ENCODE measurements at places on chromosomes 7 and 10.

GRCh38 chr10:73791871-73792400 is 6.5 kb downstream of the ZSWIM8 start:
- no peak for DNase-seq

DNA sequence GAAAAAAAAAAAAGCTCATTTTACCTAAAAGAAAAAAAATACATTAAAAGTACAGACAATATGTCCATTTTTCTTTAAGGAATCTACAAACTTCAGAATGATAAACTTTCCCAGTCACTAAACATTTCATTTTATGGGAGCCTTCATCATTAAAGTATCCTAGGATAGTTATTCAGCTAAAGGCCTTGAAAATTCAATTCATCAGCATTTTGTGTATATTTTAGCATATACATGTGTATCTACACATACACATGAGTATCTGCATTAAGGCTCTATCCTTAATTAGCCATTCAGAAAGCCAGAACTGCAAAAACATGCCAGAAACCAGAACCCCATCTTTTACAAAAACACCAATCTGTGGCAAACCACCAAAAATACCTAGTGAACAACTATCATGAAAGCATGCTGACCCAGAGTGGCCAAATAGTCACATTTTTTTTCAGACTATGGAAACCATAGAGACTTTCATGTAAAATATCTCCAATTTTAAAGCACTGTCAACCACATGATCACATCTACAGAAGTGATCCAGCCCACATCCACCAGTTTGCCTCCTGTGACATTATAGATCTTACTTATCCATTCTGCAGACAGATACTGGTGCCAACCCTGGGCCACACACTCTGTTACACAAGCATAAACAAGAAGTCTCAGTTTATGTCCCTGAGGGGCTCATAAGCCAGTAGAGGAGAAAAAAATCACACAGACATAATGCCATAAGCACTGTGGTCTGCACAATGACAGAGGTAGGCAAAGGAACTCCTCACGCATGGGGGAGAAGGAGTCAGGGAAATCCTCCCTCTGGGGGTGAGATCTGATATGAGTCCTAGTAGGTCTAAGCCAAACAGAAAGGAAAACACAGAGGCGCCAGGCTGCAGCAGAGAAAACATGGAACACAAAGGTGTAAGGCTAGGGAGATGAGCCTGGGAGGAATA is 79.2 kb downstream of the SRPK2 start:
- DNase-seq: no peak

- no peak for DNase-seq
These were observed 250.4 kb upstream of the TCERG1L start for GRCh38 chr10:131561897-131562296.

DNA sequence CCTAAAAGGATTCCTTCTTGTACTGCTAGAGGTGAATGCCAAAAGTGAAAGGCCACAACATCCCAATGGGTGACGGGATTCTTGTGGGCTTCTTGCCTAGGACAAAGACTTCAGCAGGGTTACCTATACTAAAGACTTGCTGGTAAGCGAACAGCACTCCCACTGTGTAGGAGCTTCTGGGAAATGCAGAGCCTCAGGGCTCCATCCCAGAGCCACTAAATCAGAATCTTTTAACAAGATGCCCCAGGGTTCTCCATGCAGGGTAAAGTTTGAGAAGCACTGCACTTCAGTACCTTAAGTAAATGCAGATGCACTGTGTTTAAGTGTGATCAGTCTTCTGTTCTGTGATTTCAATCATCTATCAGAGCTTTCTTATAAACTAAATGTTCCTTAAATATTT is 266.9 kb upstream of the KLF14 start:
- DNase-seq: no peak

All from hindlimb muscle (tissue), 1 donor.